ENCODE measurements at places on chromosomes 2 and 18. TPM values are rescaled to one million over a fixed set of nuclear protein-coding genes. Genes with fewer than 3 reads are reported as not detected.

The REG1B gene
- total RNA-seq = not detected

The EMILIN1 gene
- total RNA-seq = 51.1 TPM

The NTSR2 gene
- total RNA-seq = not detected

The CHRNG gene
- total RNA-seq = not detected

The MOGAT1 gene
- not detected for total RNA-seq

The EEF1B2 gene
- total RNA-seq = 818 TPM

The FAM136A gene
- 37.1 TPM for total RNA-seq

The DNAH7 gene
- 3.3 TPM for total RNA-seq

The GKN1 gene
- total RNA-seq = 7,706 TPM

The KCNE4 gene
- 16.3 TPM for total RNA-seq

The VWC2L gene
- not detected for total RNA-seq

The CABYR gene
- total RNA-seq = 9.4 TPM

The ITGAV gene
- 104 TPM for total RNA-seq

The SDC1 gene
- 21.0 TPM for total RNA-seq

The VIT gene
- total RNA-seq = 0.29 TPM

The CFC1B gene
- not detected for total RNA-seq

The CTAGE1 gene
- total RNA-seq = not detected

The SERPINB11 gene
- total RNA-seq = 0.37 TPM

The CYRIA gene
- total RNA-seq = 3.3 TPM

The SLC4A5 gene
- not detected for total RNA-seq

The PCBP1 gene
- total RNA-seq = 48.3 TPM

The RAB3GAP1 gene
- total RNA-seq = 556 TPM

The ST8SIA3 gene
- total RNA-seq = 0.55 TPM

The PRADC1 gene
- total RNA-seq = 123 TPM

Measured in stomach (tissue), 19 donors.